ENCODE measurements at places on chromosomes 7 and 10.

GRCh38 chr7:94249631-94250030 is 145.1 kb upstream of the COL1A2 start:
- H3K4me1 ChIP-seq, result no peaks in the 10 kb centered on the region
- H3K27ac ChIP-seq, result no peak overlapping the region
- no peak overlapping the region for H3K4me3 ChIP-seq
- no peaks in the 10 kb centered on the region for H3K36me3 ChIP-seq
- no peak for DNase-seq

GRCh38 chr7:105711726-105712402 is 130.6 kb upstream of the EFCAB10 start:
- no peak overlapping the region for H3K4me3 ChIP-seq
- H3K27me3 ChIP-seq, result no peaks in the 10 kb centered on the region
- DNase-seq, result no peak
- peaks cover 10% of the 10 kb centered on the region for H3K36me3 ChIP-seq

DNA sequence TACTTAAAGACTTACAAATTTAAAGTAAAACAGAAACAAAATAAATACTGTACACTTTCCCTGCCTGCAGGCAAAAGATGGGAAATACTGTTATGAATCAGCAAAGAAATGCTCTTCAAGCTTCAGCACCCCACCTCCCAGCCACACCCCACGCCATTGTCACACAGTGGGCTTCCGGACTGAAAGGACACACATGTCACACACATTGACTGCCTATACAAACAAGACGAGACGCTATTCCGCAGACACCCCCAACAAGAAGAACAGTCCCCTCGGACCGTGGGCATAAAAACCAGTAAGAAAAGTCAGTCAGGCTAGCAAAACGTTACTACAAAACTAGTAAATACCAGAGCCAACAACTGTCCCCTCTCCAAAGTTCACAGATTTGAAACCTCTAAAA is 22.2 kb upstream of the PARP12 start:
- H3K36me3 ChIP-seq, result peaks cover 25% of the 10 kb centered on the region
- H3K27me3 ChIP-seq, result no peaks in the 10 kb centered on the region
- DNase-seq, result no peak
- H3K4me1 ChIP-seq, result no peaks in the 10 kb centered on the region
- no peak overlapping the region for H3K4me3 ChIP-seq
- no peak overlapping the region for H3K27ac ChIP-seq

DNA sequence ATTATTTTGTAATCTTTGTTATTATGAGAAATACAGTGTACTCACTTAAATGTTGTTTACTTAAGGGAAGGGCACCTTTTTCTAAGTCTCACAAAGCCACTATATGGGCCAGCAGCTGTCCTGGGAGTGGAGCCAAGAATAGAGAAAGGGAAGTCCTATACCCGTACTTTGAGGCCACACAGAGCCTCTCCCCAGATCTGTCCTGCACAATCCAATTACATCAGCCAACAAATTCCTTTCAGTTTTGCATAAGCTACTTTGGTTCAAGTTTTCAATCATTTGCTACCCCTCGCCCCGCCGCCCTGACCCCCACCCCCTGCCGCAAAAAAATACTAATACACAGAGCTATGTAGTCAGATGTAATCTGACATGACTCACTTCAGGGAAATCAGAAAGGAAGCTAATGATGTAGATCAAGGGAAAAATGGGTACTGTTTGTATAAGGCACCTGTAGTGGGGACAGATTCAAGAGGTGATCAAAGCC is 297.4 kb upstream of the NEBL start:
- H3K4me3 ChIP-seq, result no peak overlapping the region
- no peaks in the 10 kb centered on the region for H3K4me1 ChIP-seq
- no peaks in the 10 kb centered on the region for H3K36me3 ChIP-seq
- no peak for DNase-seq
- H3K27me3 ChIP-seq, result no peaks in the 10 kb centered on the region
- no peak overlapping the region for H3K27ac ChIP-seq

DNA sequence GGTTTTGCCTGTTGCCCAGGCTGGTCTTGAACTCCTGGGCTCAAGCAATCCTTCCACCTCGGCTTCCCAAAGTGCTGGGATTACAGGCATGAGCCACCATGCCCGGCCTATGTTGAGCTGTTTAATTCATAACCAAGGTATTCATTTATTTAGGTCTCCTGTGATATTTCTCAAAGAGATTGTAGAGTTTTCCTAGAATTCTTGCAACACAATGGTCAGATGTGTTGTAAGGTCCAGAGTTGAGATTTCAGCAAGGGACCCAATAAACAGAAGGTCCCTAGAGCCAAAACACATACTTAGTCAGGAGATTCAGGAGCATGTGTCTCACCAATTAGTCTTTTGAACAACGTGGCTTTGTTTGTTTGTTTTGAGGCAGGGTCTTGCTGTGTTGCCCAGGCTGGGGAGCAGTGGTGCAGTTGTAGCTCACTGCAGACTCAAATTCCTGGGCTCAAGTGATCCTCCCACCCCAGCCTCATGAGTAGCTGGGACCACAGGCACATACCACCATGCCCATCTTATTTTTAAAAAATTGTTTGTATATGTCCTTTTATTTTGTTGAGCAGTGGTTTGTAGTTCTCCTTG is 321.3 kb upstream of the GALNT17 start:
- no peak overlapping the region for H3K27ac ChIP-seq
- no peak for DNase-seq
- no peaks in the 10 kb centered on the region for H3K4me1 ChIP-seq
- no peak overlapping the region for H3K4me3 ChIP-seq
- no peaks in the 10 kb centered on the region for H3K27me3 ChIP-seq
- no peaks in the 10 kb centered on the region for H3K36me3 ChIP-seq

- H3K4me3 ChIP-seq, result no peak overlapping the region
- H3K36me3 ChIP-seq, result no peaks in the 10 kb centered on the region
- no peak for DNase-seq
- no peaks in the 10 kb centered on the region for H3K4me1 ChIP-seq
- no peak overlapping the region for H3K27ac ChIP-seq
- no peaks in the 10 kb centered on the region for H3K27me3 ChIP-seq
These were observed 18.7 kb downstream of the NEURL1 start for GRCh38 chr10:103512166-103512565.
